ENCODE measurements at places on chromosomes 3 and 15.

DNA sequence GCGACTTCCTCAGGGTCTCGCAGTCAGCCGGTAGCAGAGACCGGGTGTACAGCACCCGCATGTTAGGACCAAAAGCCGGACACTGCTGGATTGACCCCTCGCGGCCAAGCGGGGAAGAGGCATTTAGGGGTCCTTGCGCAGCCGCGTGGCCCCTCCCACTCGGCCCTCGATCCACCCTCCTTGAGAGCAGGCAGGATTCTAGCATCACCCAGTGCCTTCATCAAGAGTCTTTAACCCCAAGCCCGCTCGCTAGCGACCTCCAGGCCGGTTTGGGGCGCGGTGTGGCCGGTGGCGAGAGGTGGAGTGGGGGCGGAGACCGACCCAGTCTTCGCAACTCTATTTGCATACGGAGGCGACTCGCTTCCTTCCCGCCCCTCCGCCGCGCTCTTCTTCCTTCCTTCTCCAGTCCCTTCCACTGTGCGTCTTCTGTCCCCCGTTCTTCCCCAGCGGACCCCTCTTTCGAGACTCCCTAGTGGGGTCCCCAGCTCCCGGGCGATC is at the start of gene ST6GAL1:
TSS of gene ST6GAL1 (plus strand) at position 384 of the 498 bp plus-strand sequence. CDS start 112,178 bp downstream, outside the sequence.
- DNase-seq, result peak; percentile 19

DNA sequence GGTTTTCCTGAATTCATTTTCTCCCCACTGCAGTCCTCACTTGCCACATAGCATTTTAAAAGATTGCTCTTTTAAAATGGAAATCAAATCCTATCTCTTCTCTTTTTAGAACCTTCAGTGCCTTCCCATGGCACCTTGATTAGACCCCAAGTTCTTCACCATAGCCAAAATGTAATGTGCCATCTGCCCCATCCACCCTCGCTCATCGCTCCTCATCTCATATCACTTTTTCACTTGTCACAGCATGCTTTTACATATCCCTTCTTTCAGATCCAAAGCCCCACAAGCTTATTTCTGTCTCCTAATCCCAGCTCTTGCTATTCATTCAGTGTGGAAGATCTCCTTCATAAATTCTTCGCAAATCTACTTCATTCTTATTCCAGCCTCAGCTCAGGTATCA is 161.7 kb downstream of the CD47 start:
- no peak for DNase-seq

GRCh38 chr3:49359623-49360022 is 1.5 kb upstream of the GPX1 start:
- DNase-seq, result peak; percentile 66

- peak; percentile 47 for DNase-seq
Measured at GRCh38 chr3:146543461-146544001, 876 bp downstream of the PLSCR1 start.

- DNase-seq, result no peak
Measured at GRCh38 chr3:150252462-150252861, 155.6 kb upstream of the TSC22D2 start.

DNA sequence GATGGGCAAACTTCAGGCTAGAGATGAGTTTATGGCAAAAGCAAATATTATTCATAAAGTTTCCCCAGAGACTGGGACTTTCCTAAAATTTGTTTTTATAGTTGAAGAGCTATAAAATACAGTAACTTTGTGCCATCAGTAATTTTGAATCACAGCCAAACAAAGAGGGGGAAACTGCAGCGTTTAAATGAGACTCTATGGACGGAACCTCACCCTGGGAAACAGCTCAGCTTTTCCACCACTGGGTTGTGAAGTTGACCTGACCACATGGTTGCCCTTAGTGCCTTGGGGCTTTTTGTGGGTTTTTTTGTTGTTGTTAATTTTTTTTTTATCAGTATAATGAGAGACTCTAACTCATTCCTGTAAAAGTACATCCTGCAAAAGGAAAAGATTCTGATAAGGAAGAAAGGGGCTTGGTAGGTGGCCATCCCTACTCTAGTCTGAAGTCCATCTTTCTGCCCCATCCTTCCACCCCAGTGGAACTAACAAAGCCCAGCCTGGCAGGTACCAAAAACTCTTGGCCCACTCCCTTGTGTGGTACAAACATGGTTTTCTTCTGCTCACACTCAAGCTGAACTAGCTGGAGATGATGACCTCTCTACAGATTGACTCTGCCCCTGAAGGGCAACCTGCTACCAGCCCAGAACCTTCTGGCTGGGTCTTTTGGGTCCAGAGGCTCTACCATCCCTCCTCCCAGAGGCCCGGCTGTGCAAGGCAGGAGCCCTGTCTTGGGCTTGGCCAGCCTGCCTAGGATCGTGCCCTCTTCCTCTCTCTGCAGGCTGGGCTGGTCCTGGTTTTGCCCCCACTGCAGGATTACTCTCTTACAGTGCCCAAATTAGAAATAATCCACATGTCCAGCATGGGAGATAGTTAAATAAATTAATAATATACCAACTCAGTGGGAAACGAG is 41.2 kb downstream of the RLBP1 start:
- no peak for DNase-seq

Data from hematopoietic multipotent progenitor cell treated with erythropoietin and hydrocortisone succinate and interleukin-3 and kit ligand, for 15 days (in vitro differentiated cells).